ENCODE measurements at places on chromosomes 13 and 19.
A peak's percentile ranks its signal among the peaks of the same experiment; 100 is the strongest.

DNA sequence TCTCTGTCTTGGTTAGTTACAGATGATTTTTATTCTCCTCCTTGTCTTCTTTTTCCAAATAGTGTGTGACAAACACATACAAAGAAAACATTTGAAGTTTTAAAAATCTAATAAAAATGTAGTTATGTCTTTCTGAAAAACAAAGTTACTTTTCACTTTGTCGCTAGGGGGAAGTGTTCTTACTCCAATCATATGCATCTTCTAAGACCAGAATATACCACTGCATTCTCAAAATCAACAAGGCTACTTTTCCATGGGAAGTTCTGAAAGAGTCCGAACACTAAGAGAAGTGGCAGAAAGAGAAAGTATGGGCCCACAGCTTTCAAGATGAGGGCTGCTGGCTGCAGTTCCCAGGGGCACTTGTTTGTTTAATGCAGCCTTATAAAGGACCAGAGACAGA lies 208.9 kb downstream of the DCT start:
- no peak for DNase-seq

DNA sequence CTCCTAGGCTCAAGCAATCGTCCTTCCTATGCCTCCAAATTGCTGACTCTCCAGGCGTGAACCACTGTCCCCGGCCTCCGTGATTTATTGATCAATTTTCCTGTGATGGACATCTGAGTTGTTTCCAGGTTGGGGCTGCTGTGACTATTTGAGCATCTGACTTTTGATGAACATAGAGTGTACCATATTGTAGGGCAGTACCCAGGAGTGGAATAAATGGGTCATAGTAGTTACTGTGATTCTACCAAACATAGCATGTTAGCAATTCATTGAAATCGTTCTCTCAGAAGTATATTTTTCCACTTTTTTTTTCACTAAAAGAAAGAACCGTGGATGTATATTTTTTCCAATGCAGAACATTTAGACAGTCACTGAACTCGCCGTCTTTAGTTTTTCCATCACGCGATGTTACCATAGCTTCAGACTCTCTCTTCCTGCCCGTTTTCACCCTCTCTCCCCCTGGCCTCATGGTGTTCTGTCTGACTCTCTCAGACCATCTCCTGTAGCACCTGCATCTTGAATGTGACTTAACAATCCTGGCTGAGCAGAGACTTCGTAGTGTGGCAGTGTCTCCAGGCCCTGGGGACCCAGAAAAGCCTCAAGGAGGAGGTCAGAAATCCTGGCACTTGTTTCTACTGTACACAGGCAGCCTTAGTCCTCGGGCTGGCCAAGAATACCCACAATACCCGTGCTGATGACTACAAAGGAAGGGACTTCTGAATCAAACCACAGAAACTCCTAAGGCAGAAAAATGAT lies 3.2 kb upstream of the RASGRP4 start:
- no peak for DNase-seq

GRCh38 chr13:100532836-100533435 lies 55.7 kb downstream of the GGACT start:
- no peak for DNase-seq

DNA sequence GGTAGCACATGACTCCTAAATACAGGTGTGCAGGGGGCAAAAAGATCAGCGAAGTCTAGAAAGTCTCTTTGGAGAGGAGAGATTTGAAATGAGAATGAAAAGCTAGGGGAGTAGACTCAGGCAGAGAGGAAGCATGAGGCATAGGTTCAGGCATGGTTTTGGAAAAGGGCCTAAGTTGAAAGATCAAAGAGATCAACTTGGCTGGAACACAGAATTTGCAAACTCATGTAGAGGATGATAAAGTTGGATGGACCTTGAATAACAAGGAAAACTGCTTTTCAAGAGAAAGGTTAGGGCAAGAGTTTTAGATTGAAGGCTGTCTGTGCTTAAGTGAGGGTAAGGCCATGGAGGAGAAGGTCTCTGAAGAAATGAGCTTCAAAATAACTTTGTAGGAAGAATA lies 47.4 kb upstream of the UBAC2 start:
- peak; percentile 21 for DNase-seq

- no peak for DNase-seq
Observed at GRCh38 chr13:36913463-36913862, 6.6 kb downstream of the SMAD9 start.

GRCh38 chr13:36549755-36550154 lies 117.5 kb downstream of the CCNA1 start:
- no peak for DNase-seq

Measured in stromal cell of bone marrow (primary cell).